GM03348 (cell line): ENCODE measurements at places on chromosomes 3 and 15.

- peak; percentile 85 for DNase-seq
These were observed at the start of gene SH3GL3 for GRCh38 chr15:83446904-83447709. Gene SH3GL3, plus strand, starts transcription at chr15:83447341. Its CDS starts 193 bp downstream, at chr15:83447534.

- no peak for DNase-seq
These were observed 43.5 kb downstream of the ARRDC4 start for GRCh38 chr15:98003996-98004395.

GRCh38 chr3:107796791-107797190, 274.0 kb downstream of the BBX start:
- DNase-seq: peak; percentile 51

GRCh38 chr15:73934281-73934680, 8.0 kb downstream of the LOXL1 start:
- no peak for DNase-seq

- DNase-seq: no peak
These were observed 131.7 kb downstream of the XXYLT1 start for GRCh38 chr3:195139091-195139875.

GRCh38 chr3:120218981-120219380, 66.0 kb downstream of the GPR156 start:
- no peak for DNase-seq

- DNase-seq: no peak
These were observed 330.3 kb downstream of the CLSTN2 start for GRCh38 chr3:140265302-140265701.

GRCh38 chr15:78691851-78692421, 50.9 kb upstream of the CHRNB4 start:
- no peak for DNase-seq

- peak; percentile 65 for DNase-seq
These were observed at the start of gene CALML4 for GRCh38 chr15:68204776-68205557. Gene CALML4, minus strand, starts transcription at chr15:68205332. Its CDS starts 85 bp downstream, at chr15:68205247.

DNA sequence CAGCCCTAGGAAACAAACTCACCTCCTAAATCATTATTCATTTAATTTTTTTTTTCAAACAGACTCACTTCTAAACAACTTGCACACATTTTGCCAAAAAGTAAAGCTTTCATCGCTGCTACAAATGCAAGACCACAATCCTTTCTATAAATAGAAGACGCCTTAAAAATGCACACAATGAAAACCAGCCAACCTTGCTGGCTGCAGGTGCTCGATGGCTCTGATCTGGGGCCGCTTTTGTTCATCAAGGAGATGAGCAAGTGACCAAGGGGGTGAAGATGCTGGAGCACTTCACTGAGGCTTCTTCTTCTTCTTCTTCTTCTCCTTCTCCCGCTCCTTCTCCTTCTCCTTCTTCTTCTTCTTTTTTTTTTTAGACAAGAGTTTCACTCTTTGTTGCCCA, 12.7 kb upstream of the SLC6A6 start:
- DNase-seq: no peak

DNA sequence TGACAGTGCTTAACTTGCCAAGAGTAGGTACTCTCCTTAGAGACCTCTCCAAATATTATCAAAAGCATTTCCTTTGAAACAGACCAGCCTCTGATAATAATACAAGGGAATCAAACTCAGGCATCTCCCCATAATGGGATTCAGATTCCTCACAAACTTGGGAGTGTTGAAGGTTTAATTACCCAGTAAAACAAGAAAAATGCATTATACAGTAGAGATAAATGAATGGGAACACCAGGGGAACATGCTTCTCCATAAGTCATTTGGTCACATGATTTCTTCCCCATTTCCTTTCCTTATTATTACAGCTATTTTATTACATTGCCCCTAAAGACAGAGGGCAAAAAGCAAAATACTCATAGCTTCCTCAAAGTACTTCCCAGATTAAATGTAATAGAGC, 325.0 kb upstream of the CDIN1 start:
- DNase-seq: no peak

GRCh38 chr15:39657668-39658067, 76.8 kb downstream of the THBS1 start:
- peak; percentile 68 for DNase-seq

- DNase-seq: no peak
These were observed 499.9 kb downstream of the SHQ1 start for GRCh38 chr3:72348357-72348756.

DNA sequence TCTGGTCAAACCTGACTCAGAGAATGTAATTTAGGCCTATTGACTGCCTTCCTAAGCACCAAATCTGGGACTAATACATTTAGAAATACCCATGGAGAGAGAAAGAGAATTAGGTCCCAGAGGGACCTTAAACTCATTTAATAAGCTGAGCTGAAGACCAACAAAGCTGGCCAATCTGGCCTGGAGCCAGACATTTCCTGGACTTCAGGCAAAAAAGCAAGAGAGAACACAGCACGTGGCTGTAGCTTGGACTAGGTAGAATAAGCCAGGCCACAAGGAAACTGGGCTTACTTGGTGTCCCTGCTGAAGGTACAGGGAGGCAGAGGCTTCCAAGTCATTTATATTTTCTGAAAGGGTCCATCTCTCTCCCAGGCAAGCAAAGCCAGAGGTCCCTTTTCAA, 88.1 kb downstream of the RTP4 start:
- DNase-seq: no peak

DNA sequence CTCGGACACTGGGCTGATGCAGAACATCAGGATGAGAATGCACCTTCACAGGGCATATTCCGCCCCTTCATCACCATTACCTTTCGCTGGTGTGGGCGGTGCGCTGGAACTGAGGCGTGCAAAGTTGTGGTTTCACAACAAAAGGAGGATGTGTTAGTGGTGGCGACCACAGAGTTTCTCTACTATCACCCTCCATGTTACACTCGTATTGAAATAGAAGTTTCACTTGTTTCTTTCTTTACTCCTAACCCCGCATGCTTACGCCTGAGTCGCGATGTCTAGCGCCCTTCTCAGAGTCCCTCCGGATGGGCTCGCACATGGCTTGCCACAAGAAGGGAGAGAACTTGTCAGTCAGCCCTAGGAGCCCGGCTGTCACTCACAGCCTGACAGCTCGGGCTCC, 148.7 kb downstream of the GABRB3 start:
- no peak for DNase-seq

- DNase-seq: no peak
These were observed 14.9 kb downstream of the CCDC13 start for GRCh38 chr3:42758126-42758525.

GRCh38 chr3:135997554-135998320, 32.2 kb downstream of the PPP2R3A start:
- DNase-seq: no peak

- DNase-seq: peak; percentile 78
These were observed 8.2 kb upstream of the GRIP2 start for GRCh38 chr3:14548321-14548729.

GRCh38 chr15:33636958-33637357, 326.2 kb downstream of the RYR3 start:
- no peak for DNase-seq

GRCh38 chr15:73328149-73328820, 40.5 kb downstream of the HCN4 start:
- DNase-seq: no peak

GRCh38 chr3:76514836-76515235, 525.1 kb upstream of the ROBO2 start:
- no peak for DNase-seq

DNA sequence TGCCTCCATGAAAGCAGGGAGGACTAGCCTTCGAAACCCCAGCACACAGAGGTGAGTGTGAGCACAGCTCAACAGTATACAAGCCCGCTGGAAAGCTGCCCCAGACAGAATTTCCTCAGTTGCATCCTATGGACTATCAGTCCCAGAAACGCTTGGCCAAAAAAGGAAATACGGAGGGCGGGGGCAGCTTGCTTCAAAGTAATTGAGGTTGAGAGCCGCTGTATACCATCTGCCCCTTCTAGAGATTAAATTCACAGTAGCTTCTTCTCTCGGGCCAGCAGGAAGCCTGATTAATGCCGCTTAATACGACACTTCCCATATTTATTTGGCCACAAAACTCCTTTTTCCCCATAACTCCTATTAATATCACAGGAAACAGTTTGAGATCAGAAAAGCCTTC, 88.7 kb downstream of the LIPC start:
- no peak for DNase-seq

DNA sequence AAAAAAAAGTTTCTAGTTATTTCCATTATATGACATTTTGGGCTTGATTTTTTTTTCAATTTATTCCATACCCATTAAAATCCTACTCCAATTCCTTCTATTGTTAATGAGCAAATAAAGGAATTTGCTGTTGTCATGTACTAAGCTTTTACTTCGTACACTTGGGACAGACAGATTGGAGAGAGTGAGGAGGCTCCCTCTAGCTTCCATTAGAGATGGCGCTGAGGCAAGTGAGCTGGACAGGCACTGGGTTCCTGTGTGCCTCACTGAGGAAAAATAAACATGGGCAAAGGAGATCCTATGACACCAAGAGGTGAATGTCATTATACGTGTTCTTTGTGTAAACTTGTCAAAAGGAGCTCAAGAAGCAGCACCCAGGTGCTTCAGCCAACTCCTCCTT, 441.1 kb upstream of the MDFIC2 start:
- DNase-seq: no peak

GRCh38 chr3:48412375-48413001, 17.4 kb downstream of the PLXNB1 start:
- no peak for DNase-seq

DNA sequence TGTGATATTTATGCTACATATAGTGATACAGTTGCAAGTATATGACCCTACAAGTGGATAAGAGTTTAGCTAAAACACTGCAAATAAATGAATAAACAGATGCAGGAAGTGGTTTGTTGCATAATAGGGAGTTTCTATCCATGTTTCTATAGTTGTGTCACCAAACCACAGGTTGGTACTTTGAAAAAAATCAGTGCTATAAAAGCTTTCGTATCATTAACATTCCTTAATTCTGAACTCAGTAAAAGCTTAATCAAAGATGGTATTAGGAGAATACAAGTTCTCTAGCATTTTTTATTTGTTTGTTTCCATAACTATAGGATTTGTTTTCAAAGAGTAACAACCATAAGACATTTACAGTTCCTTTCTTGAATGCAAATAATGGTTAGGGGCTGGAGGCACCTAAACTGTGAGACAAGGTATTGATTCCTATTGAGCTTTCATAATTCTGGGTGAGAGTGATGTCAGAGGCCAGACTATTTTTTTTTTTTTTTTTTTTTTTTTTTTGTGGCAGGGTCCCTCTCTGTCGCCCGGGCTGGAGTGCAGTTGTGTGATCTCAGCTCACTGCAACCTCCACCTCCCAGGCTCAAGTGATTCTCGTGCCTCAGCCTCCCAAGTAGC, 29.6 kb downstream of the CPOX start:
- peak; percentile 58 for DNase-seq

GRCh38 chr3:76615719-76616118, 424.2 kb upstream of the ROBO2 start:
- no peak for DNase-seq

DNA sequence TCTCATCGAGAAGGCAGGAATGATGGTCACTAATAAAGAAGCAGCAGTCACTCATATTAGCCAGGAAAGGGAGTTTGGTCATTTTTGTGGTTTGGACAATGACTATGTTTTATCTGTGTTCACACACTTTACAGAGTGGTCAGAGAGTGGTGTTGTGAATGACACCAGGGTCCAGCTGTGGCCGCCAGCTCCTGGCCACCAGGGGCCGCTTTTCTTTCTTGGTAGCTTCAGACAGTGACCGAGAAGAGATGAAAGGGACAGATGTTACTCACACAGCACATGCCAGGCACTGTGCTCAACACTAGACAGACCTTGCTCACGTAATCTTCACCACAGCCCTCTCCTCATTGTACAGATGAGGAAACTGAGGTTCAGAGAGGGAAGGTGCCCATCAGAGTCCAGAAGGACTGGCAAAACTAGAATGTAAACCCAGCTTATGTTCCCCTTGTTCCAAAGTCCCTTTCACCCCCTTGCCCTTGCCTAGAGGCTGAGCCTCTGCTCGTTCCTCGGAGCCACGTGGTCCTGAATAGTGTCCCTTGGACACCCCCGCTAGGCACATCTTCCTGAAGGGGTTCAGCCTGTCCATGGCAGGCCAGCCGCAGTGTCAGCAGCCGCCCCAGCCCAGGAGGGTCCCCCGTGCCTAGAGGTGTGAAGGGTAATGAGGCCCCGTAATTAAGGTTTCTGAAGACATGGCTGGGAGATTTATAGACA, 55.6 kb downstream of the CYP11A1 start:
- peak; percentile 46 for DNase-seq
